AG04449 (cell line): ENCODE measurements at places on chromosomes 1 and 21.

DNA sequence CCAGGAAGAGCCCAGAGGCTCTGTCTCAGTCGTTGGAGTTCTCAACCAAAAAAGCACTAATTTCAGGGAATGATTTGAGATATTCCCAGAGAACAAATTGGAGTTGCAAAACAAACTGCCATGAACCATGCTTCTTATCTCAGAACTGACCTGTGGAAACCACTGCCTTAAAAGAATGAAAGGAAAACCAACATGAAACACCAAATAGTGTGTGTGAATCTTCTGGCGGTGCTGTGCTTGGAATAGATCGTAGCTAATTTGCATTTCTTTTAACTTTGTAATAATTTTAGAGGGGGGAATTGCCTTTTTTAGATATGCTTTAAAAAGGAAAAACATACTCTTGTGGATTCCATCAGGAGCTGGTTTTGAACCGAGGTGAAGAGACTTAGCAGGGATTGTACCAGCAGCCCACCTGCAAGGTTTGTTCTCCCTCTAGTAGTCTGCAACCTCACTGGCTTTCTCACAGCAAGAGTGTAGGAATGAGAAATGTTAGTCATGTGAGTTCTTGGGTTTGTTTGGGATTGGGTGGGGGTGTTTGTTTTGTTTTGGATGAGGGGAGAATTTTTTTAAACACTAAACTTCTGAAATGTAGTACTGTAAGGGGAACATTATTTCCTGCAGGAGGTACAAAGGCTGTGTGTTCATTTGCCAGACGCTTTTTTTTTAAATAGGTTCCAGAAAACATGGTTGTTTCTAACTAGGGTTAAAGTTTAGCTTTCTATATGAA, 45.7 kb upstream of the ANGPTL1 start:
- no peak for DNase-seq

GRCh38 chr21:36817732-36818450, 119.0 kb downstream of the SIM2 start:
- no peak for DNase-seq

DNA sequence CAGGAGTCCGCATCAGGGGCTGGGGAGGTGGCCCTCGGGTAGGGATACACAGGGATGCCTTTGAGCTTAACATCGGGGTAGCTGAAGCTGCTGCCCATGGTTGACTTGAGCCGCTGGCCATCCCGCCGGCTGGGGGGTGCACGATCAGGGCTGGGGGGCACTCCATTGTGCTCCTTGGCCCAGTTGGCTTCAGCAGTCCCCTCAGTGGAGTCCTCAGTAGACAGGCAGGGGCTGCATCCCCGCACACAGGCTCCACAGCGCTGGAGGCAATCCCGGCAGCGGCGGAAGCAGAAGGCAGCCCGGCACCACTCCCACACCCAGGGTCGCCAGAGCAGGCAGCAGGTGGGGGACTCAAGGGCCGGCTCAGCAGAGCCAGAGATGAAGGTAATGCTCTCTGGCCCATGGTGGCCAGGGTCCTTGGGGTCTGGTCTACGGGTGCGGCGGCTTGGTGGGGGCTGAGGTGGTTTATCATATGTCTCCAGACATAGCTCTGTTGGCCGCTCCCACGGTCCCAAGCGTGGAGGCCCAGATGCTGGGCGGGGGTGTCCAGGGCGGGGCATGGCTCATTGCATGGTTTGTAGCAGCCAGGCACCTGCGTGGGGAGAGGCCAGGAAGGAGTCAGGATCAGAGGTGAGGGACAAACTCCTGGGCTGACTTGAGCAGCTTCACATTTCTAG, 8.3 kb downstream of the KDF1 start:
- DNase-seq, result no peak

GRCh38 chr1:187762118-187762517, 933.4 kb downstream of the PLA2G4A start:
- no peak for DNase-seq

DNA sequence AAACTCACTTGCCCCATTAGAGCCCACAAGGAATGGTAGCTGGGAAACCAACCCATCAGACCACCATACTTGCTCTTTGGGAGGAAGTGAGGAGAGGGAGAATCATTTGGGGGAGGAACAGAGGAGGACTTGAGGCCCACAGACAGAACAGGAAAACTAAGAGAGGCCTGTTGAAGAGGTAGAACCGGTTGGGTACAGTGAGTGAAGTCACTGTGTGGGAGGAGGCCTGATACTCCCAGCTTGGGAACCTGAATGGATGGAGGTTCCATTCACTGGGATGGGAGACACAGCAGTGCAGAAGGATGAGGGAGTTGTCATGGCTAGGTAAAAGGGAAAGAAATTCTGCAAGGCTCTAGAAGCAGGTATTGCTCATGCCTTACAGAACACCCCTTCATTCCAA, 63.4 kb upstream of the PSEN2 start:
- no peak for DNase-seq

GRCh38 chr1:10610901-10611600, 136.3 kb downstream of the PEX14 start:
- DNase-seq, result no peak
